Skeletal muscle cell (primary cell): ENCODE measurements at places on chromosomes 1 and 21.

DNA sequence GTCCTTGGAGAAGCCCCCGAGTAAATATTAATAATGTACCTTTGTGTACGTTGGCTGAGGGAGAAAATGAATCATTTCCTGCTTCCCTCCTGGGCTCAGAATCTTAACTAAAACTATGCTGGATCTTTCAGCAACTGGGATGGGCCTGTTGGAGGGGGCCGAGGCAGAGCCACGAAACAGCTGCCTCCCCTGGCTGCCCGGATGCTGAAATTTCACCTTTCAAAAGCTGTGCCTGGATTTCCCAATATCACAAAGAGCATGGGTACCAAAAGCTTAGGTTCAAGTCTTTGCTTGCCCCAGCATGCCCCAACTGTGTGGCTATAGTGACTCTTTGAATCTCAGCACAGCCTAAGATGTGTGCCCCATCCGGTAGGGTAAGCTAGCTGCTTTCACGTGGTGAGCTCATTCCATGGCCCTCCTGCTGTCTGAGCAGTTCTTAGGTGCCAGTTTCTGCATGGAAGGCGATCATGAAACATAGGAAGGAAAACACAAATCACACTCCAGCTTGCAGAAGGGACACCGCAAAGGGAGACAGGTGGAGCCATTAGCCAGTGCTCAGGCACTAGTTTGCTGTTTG, 473.5 kb downstream of the PTPRU start:
- peak; percentile 43 for DNase-seq

- peak; percentile 68 for DNase-seq
Measured at GRCh38 chr1:166838766-166839599, at the start of gene POGK. Gene POGK, plus strand, starts transcription at chr1:166839475. Its CDS starts 1,482 bp downstream, at chr1:166840957.

GRCh38 chr1:244322791-244323521, 128.8 kb downstream of the ADSS2 start:
- DNase-seq, result peak; percentile 89

DNA sequence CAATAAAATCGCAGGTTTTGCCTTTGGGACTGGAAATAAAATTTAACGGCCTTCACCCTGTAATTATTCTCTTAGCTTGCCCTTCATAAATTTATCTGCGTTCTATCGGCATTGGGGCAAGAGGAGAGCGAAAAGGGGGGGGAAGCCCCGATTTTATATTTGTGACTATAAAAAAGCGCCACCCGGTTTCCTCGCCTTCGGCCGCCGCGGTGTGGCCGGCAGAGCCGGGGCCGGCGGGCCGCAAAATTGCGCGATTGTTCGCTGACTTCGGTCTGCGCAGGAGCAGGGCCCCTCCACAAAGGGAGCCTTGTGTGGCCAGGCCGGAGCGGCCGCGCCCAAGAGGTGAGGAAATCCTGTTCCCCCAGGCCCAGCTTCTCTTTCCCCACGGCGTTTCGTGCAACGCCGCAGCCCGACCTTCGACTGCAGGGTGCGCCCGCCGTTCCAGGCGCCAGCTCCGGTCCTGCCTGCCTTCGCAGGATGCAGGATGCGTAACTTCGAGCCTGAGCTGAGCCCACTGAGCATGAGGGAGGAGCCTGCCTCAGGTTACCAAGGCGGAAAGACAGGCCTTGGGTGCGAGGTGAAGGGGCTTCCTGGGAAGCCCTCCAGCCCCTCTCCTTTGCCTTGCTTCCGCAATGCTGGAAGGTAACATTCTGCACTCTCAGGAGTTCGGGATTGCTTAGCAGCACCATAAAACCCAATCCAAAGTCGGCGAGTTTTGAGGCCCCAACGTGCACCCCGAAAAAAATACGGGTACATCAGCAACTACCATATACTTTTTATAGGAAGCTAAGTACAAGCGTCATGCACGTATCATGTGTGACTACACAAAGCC, 4.9 kb upstream of the TBX15 start:
- no peak for DNase-seq

DNA sequence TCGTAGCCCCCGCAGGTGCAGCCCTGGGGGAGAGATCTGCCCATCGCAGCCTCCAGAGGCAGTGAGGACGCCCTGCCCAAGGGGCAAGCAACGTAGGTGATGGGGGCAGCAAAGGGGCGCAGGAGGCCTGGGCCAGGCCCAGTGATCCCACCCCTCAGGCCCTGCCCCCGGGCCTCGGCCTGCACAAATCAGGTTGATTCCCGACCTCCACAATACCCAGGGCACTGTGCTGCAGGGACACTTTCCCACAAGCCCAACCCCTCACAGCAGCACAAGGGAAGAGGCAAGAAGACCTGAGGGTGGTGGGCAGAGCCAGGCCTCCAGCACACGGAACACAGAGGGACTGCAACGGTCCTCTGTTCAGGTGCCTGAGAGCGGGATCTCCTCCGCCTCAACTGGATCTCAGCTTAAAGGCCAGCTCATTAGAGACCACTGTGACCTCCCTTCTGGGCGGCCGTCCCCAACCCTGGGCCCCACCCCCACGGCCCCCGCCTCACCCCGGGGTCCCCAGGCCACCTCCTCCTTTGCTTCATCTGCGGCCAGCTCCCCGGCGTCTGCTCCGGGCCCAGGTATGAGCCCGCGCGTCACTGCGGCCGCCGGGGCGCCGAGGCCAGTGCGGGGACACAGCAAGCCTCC, 812 bp upstream of the ARF1 start:
- DNase-seq, result no peak

DNA sequence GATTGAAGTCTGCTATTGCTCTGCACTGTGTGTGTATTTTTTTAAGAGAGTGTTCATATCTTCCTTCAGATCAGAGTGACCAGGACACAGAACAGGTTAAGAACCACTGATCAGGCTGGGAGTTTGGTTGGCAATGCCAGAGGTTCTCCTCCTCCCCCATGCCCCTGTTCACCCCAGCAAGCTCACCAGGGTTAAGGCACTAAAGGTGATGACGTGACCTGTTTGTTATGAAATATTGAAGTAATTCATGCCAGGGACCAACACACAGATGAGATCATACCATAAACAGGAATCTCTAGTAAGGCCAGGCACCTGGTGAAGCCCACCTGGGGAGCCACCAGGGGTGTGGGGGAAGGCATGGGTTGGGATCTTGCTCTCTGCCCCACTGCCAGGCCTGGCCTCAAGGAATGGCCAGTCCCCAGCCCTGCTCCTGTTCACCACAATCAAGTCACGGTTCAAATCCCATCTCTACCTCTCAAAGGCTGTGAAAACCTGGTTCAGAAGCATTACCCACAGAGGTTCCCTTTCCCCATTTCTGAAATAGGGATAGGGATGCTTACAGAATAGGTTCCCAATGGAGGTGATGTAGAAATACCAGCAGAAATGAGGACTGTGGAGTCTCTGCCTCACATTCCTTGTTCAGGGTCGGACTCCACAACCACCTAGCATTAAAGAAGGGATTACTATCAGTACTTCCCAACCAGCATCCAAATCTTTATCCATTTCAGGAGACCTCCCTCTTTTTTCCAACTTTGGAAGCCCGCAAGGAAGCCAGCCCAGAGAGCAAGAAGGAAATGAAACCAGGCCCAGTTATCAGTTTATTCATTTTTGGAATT, 2.4 kb downstream of the ID3 start:
- DNase-seq, result no peak

GRCh38 chr1:1059494-1060280, 14.4 kb downstream of the RNF223 start:
- no peak for DNase-seq

- no peak for DNase-seq
Measured at GRCh38 chr1:181173761-181174447, 85.4 kb downstream of the IER5 start.

GRCh38 chr1:46030074-46030870, 102.2 kb downstream of the PIK3R3 start:
- DNase-seq, result no peak

DNA sequence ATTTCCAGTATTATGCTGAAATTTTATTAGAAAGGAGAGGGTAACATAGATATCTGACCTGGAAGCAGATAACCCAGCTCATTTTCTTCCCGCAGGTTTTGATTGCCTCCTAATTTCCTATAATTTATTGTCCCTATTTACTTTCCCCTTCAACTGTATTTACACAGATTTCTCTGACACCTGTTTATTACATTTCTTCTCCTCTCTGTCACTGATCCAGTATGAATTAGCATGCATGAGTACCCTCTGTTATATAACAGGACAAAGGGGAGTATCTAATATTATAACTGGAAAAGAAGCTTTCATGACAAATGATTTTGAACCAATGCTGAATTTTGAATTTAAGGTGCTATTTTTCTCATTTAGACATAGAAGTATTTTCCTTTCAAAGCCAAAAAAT, 37.4 kb downstream of the DENND1B start:
- DNase-seq, result no peak

DNA sequence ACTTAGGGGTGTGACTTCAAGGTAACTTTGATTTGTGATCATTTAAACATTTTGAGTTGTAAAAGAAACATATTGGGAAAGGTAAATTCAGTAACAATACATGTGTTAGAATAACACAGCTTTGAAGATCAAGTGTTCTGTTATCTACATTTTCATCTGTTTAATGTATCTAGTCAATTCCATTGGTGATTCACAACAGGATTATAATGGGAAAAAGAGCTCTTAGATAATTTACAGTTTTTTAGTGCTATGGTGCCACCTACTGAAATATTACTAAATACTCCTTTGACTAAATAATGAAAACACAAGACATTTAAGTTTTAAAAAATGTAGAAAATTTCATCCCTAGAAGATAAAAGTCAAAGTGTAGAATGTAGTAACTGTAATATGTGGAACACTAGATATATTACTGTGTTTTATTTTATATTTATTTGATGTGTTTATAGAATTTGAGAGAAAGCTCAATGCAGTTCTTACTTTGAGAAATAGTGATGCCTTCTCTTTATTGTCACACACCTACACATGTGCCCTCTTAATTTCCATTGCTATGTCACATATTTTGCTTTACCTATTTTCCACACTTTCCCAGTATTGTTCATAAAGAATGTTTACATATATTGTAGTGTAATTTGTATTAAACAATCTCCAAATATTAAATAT, 47.4 kb downstream of the PTPRC start:
- no peak for DNase-seq

DNA sequence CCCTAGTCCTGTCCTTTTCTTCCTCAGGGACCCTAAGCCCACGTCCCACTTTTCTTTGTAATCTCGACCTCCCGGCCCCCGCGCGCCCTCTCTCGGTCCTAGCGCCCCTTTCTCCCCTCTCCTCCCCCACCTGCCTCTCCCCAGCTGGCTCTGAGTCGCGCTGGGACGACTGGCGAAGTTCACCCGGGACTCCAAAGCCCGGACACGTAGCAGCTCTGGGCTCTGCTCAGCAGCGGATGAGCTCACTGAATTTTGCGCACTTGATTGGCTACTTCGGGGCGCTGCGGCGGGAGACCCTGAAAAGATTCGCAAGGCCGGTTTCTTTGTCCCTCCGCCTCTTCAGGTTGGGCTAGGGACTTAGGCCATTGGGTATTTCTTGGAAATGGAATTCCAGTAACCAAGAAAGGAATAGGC, 16.3 kb upstream of the ACKR1 start:
- DNase-seq, result no peak

- no peak for DNase-seq
Measured at GRCh38 chr1:40210511-40211204, 37.1 kb upstream of the TMCO2 start.

DNA sequence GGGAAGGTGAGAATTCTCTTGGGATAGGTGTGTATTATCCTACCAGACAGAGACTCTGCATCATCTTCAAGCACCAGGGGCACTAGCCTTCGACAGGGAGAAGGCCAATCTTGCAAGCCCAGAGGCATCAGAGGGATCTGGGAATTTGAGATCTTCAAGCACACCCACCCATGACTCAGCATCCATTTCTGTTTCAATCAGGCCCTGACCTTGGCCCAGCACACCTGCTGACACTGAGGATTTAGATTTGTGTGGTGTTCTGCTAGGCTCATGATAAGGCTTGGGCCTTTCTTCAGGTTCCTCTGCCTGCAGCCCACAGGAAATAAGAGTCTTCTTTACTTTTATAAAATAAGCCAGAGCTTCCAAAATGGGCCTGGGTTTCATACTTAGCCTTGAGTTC, 6.6 kb upstream of the PCP4 start:
- DNase-seq, result no peak

GRCh38 chr1:221396526-221396925, 345.4 kb downstream of the DUSP10 start:
- no peak for DNase-seq

DNA sequence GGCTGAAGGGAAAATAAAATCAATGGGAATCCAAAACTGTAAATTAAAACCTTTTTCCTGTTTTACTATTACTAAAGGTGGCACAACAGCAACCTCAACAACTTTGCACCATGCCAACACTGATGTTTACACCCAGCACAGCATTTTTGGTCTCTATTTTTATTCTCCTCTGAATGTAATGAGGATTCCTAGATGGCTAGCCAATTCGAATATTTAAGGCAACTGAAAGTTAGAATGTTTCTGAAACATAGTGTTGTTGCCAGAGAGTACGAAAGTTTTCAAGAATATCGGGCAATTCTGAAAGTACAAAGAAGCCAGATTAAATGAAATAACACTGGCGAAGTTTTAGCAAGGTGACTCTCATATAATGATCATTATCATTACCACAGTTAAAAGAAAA, 40.7 kb downstream of the CHODL start:
- no peak for DNase-seq

DNA sequence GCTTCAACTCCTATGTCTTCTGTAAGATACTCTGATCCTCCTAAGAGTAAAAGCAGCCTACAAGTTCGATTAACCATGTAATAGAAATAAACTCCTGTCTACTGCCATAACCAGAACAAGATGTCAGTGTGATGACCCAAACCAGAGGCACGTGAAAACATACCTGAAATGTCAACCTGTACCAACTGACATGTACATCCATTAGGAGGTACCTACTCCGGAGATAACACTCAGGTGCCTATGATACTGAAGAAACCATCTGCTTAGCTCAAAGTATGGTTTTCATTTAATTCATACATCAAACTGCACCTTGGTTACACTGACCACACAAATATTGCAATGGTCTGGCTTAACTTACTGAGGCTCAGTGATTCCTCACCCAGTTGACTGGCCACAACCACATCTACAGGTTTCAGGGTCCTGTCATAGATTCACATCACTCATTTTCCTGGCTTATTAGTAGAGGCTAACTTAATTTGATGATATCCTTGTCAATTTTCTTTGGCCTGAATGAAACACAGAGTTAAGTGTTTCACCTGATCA, 4.4 kb downstream of the ITPKB start:
- DNase-seq, result no peak

DNA sequence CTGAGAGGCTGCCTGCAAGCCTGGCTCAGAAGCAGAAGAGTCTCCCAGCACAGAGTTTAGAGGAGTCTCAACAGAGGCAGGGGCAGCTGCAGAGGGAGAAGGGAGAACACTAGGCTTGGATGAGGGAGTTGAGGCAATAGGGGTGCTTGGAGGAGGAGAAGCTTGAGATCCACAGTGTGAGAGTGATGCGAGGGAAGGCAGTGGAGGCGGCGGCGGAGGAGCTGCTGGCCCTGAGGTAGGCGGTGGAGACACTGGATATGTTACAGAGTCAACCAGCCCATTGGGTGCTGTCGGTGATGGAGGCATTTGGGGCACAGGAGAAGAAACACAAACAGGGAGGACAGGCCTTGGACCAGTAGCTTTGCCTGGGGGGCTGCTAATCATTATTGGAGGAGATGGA, 89.4 kb upstream of the LBR start:
- DNase-seq, result no peak

GRCh38 chr21:15149600-15150224, 84.9 kb upstream of the NRIP1 start:
- no peak for DNase-seq

GRCh38 chr1:39149509-39149908, 55.0 kb upstream of the MACF1 start:
- DNase-seq, result no peak
